Kidney (tissue), 22 donors: ENCODE measurements at places on chromosomes 5 and 9. TPM values are rescaled to one million over a fixed set of nuclear protein-coding genes. Genes with fewer than 3 reads are reported as not detected.

- DNase-seq: no peak
Observed at GRCh38 chr9:123769719-123770118, 160.2 kb downstream of the DENND1A start.

OR13F1 gene
- polyA plus RNA-seq: not detected

AIF1L gene
- 439 TPM for polyA plus RNA-seq

CDO1 gene
- polyA plus RNA-seq: 1.7 TPM
